ENCODE measurements at places on chromosomes 7 and 10.
A peak's percentile ranks its signal among the peaks of the same experiment; 100 is the strongest.

DNA sequence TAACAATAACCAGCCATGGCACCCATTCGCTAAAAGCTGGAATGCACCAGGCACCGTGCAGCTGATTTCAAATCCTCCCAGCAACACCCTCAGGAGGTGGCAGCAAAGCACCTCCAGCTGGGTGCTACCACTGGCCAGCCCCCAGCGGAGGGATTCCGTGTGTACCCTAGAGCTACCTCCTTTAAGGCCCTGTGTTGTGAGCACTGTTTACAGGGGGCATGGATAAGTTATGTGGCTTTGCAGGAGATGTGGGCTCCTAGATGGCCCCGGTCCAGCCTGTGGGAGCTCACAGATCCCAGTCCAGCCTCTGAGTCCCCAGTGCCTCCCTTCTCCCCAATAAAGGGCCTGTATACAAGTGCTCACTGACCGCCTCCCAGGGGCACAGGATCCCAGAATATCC, 27.1 kb downstream of the TNRC18 start:
- DNase-seq = no peak

DNA sequence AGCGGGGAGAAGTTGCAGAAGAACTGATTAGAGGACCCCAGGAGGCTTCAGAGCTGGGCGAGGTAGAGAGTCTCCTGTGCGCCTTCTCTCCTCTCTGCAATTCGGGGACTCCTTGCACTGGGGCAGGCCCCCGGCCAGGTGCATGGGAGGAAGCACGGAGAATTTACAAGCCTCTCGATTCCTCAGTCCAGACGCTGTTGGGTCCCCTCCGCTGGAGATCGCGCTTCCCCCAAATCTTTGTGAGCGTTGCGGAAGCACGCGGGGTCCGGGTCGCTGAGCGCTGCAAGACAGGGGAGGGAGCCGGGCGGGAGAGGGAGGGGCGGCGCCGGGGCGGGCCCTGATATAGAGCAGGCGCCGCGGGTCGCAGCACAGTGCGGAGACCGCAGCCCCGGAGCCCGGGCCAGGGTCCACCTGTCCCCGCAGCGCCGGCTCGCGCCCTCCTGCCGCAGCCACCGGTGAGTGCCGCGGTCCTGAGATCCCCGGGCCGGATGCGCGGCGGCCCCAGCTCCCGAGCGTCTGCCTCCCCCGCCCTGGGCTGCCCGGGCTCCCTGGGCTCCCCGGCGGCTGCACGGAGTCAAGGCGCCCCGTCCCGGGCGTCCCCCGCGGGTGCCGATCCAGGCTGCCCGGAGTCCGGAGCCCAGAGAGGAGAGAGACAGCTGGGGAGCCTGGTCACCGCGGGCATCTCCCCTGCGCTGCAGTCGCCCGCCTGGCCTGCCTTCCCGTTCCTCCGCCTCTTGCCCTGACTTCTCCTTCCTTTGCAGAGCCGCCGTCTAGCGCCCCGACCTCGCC, at the start of gene PLAU:
TSS of gene PLAU (plus strand) at position 369 of the 789 bp plus-strand sequence. CDS start 424 bp downstream, outside the sequence.
- DNase-seq = peak; percentile 85

GRCh38 chr7:8365499-8366110, 67.8 kb upstream of the NXPH1 start:
- DNase-seq = peak; percentile 64

- DNase-seq = no peak
Measured at GRCh38 chr7:122188785-122189184, 44.7 kb upstream of the AASS start.

DNA sequence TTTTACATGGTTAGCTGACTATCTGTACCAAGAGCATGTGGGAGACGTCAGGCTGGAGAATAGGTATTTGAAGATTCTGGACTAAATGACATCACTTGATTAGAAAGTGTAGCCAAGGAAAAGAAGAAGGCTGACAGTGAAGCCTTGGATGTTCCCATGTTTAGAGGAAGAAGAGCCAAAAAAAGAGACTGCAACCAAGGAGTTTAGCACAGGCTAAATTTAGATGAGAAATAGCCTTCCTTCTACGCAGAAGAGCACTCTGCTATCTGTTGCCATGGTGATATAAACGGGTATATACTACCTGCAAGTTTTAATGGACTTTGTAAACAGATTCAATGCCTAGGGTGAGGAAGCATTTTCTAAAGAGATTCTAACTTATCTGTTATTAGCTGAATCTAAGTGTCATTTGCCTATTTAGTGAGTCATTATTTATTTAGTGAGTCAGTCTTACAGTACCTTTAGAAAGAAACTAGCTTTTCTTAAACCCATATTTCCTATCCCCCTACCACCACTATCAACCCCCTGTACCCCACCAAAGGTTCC, 69.8 kb downstream of the CDK6 start:
- DNase-seq = no peak

- no peak for DNase-seq
Measured at GRCh38 chr10:14612873-14613587, 161.7 kb downstream of the FAM107B start.

- no peak for DNase-seq
Measured at GRCh38 chr10:77505431-77506334, 131.9 kb downstream of the KCNMA1 start.

GRCh38 chr7:36512616-36513015, 123.0 kb downstream of the ANLN start:
- no peak for DNase-seq

GRCh38 chr7:116692401-116693308, 20.7 kb downstream of the MET start:
- no peak for DNase-seq

- DNase-seq = no peak
Measured at GRCh38 chr10:48550071-48550691, 54.7 kb downstream of the ARHGAP22 start.

GRCh38 chr10:117112220-117112619, 25.9 kb downstream of the VAX1 start:
- no peak for DNase-seq

- DNase-seq = no peak
Measured at GRCh38 chr7:82705517-82706260, 262.1 kb upstream of the CACNA2D1 start.

GRCh38 chr10:7483848-7484247, 73.0 kb upstream of the SFMBT2 start:
- DNase-seq = no peak

GRCh38 chr7:4712281-4713182, 30.4 kb downstream of the FOXK1 start:
- no peak for DNase-seq

GRCh38 chr10:22713853-22714478, 412 bp downstream of the PIP4K2A start:
- peak; percentile 65 for DNase-seq

GRCh38 chr10:38025283-38025682, 14.8 kb downstream of the ZNF33A start:
- DNase-seq = no peak

DNA sequence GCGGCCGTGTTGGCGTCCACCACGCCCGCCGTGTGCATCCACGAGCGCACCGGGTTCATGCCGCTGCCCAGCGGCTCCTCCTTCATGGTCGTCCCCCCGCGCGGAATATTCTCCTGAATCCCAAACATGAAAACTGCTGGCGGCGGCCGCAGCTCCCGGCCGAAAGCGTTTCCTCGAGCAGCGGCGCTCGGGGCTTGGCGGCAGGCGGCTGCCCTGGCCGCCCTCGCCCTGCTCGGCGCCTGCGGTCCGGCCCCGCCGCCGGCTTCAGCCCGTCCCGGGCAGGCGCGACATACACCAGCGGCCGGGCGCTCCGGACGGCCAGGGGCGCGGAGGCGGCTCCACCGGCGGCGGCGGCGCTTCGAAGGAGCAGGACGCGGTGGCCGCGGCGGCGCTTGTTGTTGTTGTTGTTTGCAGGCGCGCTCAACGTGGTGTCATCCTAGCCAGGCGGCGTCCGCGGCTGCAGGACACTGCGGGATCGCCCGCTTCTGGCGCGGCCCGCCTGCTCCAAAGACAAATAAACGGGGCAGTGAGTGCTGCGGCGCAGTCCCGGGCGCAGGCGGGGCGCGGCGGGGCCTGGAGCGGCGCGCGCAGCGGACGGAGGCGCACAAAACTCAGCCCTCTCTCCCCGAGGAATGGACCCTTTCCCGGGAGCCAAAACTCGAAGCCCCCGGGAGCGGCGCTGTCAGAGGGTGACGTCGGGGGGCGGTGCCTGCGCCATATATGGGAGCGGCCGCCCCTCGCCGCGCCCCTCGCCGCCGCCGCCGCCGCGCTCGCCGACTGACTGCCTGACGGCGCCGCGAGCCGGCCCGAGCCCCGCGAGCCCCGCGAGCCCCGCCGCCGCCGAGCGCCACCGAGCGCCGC, at the start of gene EBF3:
TSS of gene EBF3 (minus strand) at position 634 of the 861 bp plus-strand sequence. CDS start at position 128, 506 bp downstream.
- peak; percentile 96 for DNase-seq

DNA sequence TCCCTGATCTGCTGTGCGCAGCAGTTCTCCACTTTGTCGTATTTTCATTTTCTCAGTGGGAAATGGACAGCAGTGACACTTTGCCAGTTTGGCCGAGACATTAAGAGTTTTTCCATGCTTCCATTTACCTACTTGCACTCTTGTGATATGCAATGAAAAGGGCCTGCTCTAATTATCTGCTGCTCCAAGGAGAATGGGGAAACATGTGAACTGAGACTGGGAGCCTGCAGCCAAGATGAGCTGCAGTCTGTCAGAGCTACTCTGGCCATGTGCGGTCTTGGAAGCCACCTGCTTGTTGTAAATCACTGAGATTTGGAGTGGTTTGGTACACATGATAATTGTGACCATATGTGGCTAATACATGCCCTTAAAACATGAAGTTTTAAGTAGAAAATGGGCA, 586.6 kb upstream of the POT1 start:
- DNase-seq = no peak

DNA sequence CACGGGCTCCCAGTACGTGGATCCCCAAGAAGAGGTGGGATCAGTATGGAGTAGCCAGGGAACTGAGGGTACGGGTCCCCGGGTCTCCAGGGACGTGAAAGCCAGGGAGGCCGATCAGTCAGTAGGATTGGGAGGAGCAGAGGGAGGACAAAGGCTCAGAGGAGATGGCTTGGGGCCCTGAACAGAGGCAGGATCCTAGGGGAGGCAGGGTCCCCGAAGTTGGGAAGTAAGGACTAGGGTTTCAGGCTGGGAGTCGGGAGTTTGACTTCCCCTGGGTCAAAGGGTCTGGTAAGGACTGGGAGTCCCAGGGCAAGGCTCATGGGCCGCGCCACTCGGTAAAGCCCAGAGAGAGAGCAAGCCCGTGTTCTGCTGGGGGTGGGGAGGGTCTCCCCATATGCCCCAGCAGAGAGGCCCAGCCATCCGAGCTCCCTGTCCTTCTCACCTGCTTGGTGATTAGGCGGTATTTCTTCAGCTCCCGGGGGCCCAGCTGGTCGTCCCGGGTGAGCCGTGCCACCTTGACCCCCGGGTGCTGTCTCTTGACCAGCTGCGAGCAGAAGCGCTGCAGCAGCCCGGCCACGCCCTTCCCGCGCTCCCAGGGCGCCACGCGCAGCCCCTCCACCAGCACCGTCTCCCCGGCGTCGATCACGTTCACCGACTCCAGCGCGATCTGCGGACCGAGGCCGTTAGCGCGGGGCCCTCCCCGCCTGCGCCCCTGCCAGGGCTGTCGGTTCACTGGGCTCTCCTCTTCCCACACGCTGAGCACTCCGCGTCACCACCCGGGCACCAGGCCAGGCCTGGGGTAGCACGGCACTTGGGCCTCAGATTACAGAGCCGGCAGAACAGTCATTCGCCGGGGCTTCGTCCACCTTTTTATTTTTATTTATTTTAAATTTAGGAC, 7.0 kb downstream of the NAT16 start:
- no peak for DNase-seq

- DNase-seq = no peak
Measured at GRCh38 chr10:63574011-63574410, 52.8 kb downstream of the REEP3 start.

DNA sequence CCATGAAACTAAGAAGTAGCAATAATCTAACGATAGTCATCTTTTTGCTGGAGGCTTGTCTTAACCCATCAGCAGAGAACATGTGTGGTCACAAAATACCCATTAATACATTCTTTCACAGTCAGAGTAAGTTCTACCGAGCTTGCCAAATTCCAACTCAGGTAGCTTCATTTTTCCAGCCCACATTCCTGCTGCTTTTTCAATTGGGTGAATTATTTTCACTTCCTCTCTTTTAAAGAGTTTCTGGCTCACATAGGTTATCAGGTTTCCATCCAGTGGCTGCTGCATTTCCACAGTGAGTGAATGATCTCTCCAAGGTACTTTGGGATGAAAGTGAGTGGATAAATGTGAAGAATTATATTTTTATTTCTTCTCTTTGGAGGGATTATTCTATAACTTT, 233.1 kb downstream of the SEMA3E start:
- peak; percentile 13 for DNase-seq

DNA sequence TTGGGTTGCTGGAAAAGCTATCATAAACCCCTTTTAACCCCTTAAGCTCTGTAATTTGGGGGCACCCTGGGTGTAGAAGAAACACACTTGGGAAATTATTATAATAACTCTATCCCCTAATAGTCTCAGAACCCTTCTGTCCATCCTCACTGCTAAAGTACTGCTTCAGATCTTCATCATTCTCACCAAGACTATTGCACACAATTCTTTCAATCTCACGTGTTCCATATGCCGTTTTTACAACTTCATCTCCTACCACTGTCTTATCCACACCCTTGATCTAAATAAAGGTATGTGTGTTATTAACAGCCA, 15.8 kb downstream of the ANKRD22 start:
- no peak for DNase-seq

DNA sequence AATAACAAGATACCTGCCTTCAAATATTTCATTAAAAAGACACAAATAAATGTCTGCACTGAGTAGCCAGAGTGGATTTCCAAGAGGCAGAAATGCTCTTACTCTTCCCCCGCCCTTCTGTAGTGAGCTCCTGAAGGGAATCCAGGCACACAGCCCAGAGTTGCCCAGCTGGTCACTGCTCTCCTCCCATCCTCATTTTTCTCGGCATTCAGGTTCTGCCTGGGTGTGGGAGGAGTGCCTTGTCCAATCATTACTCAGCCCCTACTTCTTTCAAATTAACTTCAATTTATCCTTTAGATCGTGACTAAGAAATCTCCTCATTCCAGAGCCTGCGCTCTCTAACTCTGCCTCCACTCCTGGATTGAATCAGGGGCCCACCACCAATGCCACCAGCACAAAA, 12.2 kb downstream of the CCDC6 start:
- DNase-seq = no peak

GRCh38 chr10:71085689-71086438, 126.5 kb upstream of the UNC5B start:
- peak; percentile 98 for DNase-seq

DNA sequence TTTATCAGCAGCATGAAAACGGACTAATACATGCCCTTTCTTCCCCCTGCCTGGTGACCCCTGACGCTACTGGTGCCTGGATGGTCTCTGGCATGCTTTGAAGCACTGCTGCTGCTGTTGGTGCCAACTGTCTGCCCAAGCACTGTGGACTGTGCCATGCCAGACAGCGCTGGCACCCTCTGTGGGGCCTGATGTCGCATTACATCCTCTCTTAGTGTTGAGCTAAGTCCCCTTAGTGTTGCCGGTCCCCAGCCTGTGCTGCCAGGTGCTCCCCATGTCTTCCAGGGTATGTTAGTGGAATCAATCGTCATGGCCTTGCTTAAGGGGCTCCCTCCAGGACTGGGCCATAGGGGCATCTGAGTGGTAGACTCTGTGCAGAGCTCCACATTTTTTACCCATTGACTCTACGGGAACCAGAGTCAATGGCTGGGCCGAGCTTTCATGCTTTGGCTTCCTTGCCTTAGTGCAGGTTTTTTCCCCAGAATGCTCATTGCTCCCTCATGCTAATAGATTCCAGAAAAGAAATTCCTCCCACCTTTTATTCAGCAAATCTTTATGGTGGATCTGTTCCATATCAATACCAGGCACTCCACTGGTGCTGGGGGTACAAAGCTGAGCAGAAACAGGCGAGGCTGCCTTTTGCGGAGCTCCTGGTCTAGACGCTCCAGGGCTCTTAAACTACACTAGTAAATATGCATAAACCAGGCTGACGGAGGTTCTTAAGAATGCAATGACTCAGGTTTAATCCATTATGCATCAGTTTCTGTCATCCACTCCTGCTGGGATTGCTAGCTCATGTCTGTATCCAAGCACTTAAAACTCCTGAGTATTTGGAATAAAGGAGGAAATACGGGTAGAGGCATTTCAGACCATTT, 21.8 kb upstream of the MRC1 start:
- no peak for DNase-seq
